Aorta (tissue), 5 donors: ENCODE measurements at places on chromosomes 12 and 14.

- no peak for DNase-seq
Measured at GRCh38 chr12:52800259-52800917, 4.5 kb upstream of the KRT3 start.

DNA sequence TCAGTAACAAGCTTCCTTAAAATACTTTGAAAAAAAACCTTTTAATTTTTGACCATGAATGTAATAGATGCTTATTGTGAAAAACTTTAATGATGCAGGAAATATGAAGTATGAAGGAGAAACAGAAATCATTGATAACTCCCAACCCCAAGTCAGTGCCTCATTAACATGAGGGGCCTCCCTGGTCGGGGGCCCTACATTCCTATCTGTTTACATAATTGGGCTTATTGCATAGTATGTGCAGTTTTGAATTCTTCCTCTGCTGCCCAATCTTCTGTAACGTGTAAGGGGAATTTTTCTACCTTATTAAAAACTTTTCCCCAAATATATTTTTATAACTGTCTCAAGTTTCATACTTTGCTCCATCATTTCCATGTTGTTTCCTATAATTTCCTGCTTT, 63.0 kb downstream of the SLC25A47 start:
- DNase-seq, result no peak

GRCh38 chr14:44830371-44830770, 131.4 kb downstream of the KLHL28 start:
- no peak for DNase-seq

DNA sequence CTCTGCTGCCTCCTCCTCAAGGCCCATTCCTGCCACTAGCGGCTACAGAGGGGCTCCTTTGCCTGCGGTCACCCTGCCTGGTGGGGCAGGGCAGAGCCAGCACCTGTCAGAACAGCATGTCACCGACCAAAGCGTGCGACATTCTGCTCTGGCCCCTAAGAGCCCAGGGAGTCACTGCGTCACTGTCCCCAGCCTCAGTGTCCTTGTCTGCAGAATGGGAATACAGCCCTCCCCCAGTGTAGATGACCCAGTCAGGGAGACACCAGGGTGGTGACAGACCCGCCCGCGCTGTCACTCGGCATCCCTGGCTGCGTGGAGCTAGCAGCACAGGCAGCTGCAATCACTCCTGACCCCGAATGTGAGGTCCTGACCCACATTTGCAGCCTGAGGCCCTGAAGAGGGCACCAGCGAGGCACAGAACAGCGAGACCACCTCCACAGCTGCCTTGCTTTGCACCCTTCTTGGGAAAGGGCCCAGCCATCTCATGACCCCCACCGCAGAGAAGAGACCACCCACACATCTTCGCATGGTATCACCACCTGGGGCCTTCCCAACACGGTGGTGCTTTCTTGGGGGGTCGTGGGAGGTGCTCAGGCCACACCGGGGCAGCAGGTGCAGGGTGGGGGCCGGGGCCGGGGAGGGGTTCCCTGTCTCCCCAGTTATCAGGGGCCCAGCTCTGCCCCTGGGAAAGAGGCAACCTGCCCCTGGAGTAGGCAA, 2.5 kb downstream of the AHNAK2 start:
- DNase-seq, result no peak
